ENCODE measurements at places on chromosomes 1 and 21.
A peak's percentile ranks its signal among the peaks of the same experiment; 100 is the strongest.

DNA sequence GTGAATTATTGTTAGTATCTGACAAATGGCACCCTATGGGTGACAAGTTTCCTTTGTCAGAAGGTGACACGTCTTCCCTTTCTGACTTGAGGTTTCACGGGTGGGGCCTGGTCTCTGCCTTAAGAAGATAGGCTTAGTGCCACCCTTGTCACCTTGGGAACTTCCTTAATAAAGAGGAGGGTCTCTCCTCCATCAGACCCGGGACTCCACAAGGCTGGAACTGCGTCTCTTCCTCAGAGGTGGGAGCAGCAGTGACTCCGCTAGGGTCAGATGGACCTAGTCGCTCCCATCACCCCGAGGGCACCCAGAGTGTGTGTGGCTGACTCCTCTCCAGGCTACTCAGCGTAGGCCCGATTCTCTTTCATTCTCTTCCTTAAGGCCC is 774 bp upstream of the WDTC1 start:
- no peak for DNase-seq

- no peak for DNase-seq
These were observed 31.6 kb downstream of the IGSF5 start for GRCh38 chr21:39776589-39776988.

DNA sequence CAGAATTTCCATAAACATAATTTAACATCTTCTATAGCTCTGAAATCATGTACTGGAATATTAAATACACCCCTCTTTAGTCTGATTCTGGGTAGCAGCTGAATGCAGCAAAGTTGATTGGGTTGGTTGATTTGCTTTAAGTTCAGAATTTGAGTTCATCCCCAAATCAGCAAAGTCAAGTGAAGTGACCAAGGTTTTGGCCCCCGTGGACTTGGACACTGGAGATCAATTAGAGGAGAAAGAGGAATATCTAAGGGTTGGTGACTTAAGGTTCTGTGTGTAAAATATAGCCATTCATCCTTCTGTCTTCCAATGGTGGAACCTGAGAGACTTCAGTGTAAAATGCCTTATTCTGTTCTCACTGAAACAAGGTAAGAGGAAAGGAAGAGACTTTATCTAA is at the start of gene OR2L13:
Gene OR2L13, plus strand, starts transcription at position 301 of the 400 bp plus-strand sequence. CDS start 4,192 bp downstream, outside the sequence.
- DNase-seq = no peak

DNA sequence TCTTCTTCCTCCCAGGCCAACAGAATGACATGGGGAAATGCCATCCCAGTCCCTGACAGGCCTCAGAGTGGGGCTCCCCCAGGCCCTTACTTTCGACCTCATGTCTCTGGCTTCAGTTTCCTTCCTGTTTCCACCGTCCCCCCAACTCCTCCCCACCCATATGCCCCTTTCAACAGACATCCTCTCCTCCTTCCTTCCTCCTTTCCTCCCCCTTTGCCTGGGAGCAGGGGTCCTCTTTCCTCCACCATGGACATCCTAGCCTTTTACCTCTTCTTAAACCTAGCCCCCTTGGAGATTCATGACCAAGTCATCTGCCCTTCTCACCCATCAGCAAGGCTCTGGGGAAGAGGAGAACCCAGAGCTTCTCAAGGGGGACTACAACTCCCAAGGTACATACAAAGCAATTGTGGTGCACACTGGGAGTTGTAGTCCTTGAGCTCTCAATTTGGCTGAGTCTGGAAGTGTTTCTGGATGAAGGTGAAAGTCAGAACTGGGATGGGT is 4.0 kb downstream of the ZBTB7B start:
- DNase-seq = peak; percentile 79

DNA sequence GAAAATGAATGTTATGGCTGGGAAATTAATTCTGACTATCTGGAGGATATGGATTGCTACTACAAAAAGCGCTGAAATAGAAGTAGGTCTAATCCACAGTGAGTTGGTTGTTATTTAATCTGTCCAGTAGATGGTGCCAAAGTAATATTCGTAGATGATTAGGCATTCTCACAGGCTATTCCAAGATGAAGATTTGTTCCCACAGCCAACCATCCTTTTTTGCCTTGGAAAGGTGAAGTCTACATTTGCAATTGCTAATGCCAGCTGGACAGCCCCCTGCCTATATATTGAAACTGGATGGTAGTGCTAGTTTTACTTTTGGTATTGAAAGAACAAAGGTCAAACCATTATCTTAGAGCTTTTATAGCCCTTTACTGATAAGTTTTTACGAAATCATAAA is 43.8 kb downstream of the RBM11 start:
- peak; percentile 67 for DNase-seq
